ENCODE measurements at places on chromosomes 3 and 15.
A peak's percentile ranks its signal among the peaks of the same experiment; 100 is the strongest.

DNA sequence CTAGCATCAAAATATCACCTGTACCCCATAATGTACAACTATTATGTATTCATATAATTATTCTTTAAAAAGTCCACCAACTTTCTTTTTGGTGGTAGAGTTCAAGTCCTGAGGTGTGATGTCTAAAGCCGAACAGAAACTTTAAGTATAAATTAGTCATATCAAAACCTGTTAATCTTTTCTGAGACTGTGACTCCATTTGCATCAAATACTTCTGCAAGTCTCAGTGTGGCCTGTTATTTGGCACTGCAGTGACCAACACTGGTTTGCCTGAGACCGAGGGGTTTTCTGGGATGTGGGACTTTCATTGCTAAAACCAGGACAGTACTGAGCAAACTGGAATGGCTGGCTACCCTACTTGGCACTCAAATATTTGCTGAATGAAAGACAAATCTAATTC is 7.3 kb downstream of the NGLY1 start:
- DNase-seq = no peak

- DNase-seq = no peak
Observed at GRCh38 chr3:124850633-124851032, 36.5 kb downstream of the ITGB5 start.

DNA sequence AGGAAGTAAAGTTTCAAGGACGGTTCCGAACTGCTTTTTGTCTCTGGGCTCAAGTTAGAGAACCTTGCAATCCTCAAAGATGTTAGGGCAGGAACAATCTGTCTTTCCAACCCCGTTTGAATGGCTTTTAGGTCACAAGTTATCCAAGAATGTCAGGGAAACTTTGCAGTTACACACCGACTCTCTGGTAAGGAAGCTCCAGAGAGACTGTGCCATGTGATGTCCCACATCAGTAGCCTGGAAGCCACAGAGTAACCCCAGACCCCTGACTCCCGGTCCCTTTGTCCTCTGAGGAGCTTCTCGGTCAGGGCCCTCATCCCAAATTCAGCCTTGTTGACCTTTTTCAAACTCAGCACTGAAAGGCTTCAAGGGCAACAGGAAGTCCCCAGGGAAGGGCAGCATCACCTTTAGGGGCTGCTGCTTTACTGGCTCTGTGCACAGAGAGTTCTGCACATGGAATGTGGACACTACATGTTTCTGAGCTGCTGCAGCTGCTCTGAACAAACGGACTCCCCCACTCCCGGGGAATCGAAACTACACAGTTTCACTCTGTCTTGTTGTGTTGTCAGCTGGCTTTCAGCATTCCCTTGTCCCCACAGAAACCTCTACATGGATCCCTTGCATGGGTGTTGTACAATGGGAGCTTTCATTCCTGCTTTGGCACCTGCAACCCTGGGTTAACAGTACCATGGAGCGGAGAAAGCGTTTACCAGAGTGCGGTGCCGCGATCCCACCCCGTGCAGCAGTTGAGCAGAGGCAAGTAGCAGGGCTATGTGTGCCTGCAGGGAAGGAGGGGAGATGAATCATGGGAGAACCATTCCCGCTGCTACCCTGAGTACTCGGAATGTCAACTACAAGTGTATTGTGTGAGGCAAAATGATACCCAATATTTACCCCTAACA is 408.2 kb upstream of the THBS1 start:
- DNase-seq = no peak

DNA sequence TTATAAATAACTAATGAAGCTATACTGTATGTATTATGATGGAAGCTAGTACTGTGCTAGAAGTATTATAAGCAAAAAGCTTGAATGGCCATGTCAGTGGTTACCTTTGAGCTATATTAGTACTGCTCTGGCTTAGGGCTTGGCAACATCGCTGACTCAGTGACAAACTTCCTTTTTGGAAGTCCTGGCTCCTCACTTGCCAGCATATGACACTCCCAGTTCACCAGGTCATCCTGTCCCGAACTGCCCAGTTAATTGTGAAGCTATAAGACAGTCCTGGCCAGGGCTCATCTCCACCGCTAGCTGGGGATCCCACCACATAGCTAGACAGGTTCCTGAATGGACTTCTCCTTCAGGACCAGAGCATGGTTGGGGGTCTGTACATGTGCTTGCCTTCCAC is 31.9 kb downstream of the RAB8B start:
- no peak for DNase-seq

GRCh38 chr15:91559066-91559465 is 294.4 kb upstream of the SLCO3A1 start:
- no peak for DNase-seq

DNA sequence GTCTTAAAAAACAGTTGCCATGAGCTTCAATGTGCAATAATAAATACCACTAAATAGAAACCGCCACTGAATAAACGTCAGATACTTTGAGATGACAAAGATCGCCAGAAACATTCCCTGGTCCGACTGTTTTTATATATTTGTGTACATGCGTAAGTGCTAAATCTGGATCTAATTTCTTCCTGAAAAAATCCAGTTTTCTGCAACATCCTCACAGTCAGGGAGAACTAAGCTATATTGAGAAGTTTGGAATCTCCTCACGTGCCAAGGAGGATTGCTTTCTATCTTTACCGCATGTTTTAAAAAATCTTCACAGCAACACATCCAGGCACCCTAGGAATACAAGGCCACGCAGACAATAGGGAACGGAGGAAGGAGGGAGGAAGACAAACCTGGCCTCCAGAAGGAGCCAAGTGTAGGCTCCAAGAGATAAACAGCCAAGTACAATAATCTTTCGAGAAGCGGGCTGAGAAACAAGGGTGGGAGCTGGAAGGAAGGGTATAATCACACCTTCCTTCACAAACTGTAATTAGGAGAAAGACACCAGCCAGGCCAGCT is 5.7 kb downstream of the VGLL4 start:
- no peak for DNase-seq

GRCh38 chr3:171704002-171704401 is 106.3 kb downstream of the PLD1 start:
- peak; percentile 13 for DNase-seq

DNA sequence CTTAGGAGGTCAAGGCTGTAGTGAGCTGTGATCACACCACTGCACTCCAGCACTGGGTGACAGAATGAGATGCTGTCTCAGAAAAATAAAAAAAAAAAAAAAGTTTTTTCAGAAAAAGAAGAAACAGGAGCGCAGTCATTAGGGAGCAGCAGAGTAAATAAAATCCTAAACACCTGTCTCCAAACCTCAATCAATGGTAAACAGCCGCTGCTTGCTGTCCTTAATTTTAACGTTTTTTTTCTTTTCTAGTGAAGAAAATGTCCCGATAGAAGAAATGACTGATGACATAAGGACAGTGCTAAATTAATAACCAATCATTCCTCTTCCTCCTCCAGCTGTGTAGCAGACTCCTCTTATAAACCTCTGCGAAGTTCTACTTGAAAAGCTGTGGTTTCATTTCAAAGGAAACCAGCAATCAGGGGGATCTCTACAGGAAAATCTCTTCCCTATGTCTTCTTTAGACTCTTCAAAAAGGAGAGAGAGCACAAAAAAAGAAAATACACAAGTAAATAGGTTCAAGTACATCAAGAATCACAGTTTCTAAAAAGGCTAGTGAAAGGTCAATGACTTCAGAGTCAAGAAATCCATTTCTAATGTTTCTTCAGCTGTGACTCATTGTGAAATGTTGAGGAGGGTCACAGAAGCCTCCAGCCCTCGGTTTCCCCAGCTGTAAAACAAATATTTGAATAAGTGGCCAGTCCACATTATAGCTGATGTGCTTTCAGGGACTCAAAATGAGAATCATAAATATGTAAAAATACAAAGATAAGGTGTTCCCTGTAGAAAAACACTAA is 127.6 kb downstream of the TMCO5A start:
- DNase-seq = no peak

DNA sequence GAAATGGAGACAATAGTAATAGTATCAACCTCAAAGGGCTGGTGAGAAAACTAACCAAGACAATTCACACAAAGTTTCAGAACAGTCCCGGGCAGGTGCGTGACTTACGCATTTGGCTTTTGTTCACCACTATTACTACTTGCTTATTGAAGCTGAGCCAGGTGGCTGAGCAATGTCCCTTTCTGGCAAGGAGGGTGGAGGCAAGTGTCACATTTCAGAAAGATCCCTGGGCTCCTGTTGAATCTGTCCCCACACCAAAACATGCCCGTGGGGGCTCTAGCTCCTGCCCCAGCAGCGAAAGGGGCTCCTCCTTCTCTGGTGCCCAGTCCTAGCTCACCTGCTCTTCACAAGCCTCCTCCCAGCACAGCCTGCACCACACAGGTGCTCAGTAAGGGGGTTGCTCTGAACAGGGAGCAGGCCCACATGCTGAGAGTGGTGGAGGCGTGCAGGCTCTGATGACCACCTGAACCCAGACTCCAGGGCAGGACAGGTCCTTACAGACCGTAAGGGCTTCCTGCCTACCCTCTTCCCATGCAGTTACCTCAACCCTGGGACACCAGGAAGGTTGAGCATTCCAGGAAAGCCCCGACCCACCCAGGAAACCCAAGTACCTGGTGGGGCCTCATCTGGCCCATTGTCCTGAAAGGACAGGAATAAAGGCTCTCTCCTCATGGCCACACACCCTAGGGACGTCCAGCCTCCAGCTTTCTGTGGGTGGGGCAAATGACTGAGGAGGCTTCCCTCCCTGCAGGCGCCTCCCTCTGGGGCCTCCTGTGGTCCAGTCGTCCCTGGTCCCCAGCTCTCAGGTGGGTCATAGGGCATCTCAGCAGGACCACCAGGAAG is 32.6 kb downstream of the SEMA7A start:
- peak; percentile 57 for DNase-seq

DNA sequence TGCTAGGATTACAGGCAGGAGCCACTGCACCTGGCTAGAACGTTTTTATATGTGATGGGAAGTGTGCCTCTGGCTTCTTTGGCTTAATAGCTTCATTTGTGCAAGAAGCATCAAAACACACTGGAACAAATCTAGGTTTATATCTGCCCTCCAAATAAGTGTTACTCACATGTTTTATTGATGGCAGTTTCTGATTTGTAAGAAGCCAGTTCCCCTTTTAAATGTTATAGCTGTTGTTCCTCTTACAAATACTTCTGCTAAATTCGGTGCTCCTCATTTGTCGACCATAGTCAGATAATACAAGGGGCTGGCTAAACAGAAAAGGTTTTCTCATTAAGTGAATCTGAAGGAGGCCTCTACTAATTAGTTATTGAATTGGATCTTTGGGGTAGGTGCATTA is 307.1 kb upstream of the SEMA6D start:
- DNase-seq = no peak

DNA sequence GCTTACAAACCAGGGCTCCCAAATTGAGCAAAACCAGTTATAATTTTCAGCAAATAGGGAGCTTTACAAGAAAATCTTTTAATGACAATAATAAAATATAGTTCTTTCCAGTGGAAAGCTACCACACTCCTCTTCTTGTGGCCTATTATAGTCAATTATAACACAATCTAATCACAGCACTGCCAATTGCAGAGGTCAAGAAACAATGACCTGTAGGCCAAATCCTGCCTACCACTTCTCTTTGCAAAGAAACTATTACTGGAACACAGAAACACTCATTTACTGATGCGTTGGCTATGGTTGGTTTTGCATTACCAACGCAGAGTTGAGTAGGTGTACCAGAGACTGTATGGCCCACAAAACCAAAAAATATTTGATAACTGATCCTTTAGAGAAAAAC is 110.5 kb downstream of the WDR72 start:
- no peak for DNase-seq

Data from stimulated activated CD4-positive, alpha-beta T cell treated with anti-CD3 and anti-CD28 coated beads, TNF-alpha, amount 100 ng/mL, for 24 hours (primary cell).